Activated CD8-positive, alpha-beta memory T cell treated with anti-CD3 and anti-CD28 coated beads for 48 hours (primary cell): ENCODE measurements at places on chromosomes 12 and 14.

DNA sequence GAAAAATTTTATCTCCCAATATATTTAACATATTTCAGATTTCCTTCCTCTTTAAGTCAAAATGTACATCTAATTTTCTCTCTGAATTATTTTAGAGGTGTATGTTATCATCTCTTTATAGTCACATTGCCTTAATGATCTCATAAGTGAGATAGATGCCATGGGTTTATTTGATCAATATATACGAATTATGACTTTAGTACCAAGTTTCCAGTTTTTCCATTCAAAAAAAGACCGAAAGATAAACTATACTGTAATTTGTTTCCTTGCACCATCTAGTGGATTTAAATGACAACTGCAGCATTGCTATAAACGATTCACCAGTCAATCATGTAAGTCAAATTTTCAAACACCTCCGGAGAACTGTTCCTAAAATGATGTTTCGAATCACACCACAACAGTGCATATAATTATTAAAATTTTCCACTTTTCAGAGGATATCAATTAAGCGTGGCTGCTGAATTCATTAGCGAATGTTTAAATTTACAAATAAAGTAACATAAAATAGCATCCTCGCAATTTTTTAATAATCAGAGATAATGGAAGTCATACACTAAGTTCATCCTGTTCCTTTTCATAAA, 419 bp upstream of the ATXN7L3B start:
- DNase-seq, result no peak

DNA sequence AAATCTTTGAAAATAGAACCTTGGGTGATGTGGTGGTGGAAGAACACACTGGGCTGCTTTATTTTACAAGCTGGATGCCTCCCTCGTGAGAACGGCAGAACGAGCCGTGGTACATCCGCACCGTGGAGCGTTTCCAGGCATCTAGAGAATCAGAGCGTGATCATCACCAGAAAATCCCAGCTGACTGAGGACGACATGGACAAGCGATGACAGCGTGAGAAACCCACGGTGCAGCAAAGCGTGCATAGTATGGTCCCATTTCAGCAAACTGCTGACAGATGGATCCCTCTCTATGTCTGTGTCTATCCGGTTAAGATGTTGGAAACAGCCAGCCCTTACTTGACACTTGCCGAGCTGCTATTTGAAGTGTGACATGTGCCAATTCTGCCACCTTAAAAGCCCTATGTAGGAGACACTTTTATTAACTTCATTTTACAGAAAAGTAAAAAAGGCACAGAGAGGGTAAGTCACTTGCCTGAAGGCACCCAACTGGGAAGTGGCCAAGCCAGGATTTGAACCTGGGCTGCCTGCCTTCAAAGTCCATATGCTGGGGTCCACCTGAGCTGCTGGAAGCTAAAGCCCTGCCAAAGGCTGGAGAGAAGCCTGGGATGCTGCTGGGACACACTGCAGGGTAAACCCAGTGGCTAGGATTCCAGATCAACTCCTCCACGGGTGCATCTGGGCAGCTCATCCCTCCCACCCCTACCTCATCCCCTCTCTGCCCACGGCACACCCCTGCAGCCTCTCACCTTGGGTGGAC, 14.9 kb downstream of the SCARB1 start:
- DNase-seq, result no peak

- DNase-seq, result no peak
Observed at GRCh38 chr12:52798003-52798670, 2.2 kb upstream of the KRT3 start.

DNA sequence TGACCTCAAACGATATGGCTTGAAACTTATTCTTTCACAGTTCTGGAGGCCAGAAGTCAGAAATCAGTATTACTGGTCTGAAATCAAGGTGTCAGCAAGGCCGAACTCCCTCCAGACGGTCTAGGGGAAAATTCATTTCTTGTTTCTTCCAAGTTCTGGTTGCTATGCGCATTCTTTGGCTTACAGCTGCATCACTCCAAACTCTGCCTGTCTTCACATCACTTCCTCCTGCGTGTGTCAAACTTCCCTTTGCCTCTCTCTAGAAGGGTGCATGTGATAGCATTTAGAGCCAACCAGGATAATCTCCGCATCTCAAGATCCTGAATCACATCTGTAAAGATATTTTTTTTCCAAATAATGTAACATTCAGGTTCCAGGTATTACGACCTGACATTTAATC, 62.8 kb downstream of the DENND5B start:
- no peak for DNase-seq

DNA sequence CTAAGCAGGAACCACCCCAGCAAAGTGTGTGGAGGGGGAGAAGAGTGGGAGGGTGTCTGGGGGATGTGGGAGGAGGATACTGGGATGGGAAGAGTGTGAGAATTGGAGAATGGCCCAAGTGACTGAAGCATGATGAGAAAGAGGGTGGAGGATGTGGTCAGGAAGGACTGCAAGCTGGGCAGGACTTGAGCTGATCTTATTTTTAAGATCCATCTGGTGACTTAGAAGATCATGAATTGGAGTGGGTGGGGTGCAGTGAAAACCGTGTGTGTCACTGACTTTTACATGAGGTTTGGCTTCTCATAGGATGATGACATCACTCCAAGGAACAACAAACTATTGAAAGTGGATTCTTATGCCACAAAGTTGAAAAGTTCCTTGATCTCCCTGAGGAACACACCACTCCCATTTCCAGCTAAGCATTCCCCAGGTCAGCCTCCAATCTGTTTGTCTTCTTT, 287.5 kb downstream of the GALC start:
- DNase-seq, result no peak
